Stimulated activated CD8-positive, alpha-beta memory T cell treated with anti-CD3 and anti-CD28 coated beads, Interleukin-4, amount 100 ng/mL, for 4 hours (primary cell): ENCODE measurements at places on chromosomes 2 and 18.

GRCh38 chr18:78861706-78862105 is 117.9 kb upstream of the SALL3 start:
- DNase-seq = no peak

DNA sequence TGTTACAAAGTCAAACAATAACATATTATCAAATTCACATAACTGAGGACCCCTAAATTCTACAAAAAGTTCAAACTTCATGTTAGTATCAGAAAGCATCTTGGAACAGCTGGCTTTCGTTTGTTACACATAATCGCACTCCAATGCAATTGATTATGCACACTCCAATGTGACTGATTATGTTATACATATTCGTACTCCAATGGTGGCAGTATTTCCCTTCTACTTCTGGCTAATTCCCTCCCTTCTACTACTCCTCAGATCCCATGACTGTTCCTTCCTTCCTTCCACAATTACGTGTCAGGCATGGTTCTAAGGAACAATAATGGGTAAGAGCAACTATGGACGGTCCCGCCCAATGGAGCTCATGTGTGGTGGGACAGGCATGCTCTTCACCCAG is 137.1 kb upstream of the CCDC150 start:
- no peak for DNase-seq

GRCh38 chr2:205931388-205931787 is 154.6 kb downstream of the INO80D start:
- no peak for DNase-seq

- DNase-seq = peak; percentile 10
Observed at GRCh38 chr18:23662309-23663263, at the start of gene ANKRD29. ANKRD29 (minus strand) TSS chr18:23662911; CDS start chr18:23662730, 181 bp downstream.

GRCh38 chr2:176136374-176137251 is 7.1 kb downstream of the HOXD8 start:
- DNase-seq = no peak

DNA sequence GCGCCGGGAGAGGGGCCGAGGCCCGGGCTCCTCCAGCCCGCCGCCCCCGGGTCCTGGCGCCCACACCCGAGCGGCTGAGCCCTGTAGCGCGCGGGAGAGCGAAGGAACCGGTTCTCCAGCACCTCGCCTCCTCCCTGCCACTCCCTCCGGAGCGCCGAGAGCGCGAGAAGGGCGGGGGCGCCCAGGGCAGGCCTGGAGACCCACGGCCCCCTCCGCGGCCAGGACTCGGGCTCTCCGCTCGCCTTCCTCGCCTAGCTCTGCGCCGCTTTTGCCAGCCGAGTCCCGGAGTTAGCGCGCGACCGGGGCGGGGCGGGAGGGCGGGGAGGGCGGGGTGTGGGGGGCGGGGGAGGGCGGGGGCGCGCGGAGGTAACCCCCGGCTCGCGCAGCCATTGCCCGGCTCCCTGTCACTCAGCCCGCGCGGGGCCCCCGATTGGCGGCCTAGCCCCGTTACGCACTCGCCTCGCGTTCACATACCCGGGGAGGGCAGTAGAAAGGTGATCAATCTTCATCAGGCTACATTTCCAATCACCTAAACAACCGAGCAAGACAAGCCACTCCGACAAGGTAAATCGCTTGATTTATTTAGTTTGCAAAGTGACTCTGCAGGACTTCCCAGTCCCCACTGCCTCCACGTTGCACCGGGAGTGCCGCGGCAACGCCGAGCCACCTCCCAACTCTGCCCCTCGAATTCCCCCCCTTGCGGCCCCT is at the start of gene OTX1:
TSS of gene OTX1 (plus strand) at position 497 of the 708 bp plus-strand sequence. CDS start 2,161 bp downstream, outside the sequence.
- DNase-seq = peak; percentile 31

- DNase-seq = no peak
Observed at GRCh38 chr18:69945220-69946114, 2.2 kb downstream of the CD226 start.

GRCh38 chr2:96391153-96391827 is 55.7 kb downstream of the NCAPH start:
- DNase-seq = no peak
